Neural crest cell (in vitro differentiated cells): ENCODE measurements at places on chromosomes 2 and 18.

- DNase-seq = no peak
These were observed 48.7 kb upstream of the C1GALT1C1L start for GRCh38 chr2:43724728-43725526.

- no peak for DNase-seq
These were observed 86.1 kb upstream of the PNPT1 start for GRCh38 chr2:55779459-55780421.

GRCh38 chr2:207258263-207258991 lies 92.7 kb upstream of the KLF7 start:
- DNase-seq = no peak

GRCh38 chr2:84231478-84231877 lies 227.6 kb downstream of the SUCLG1 start:
- no peak for DNase-seq

DNA sequence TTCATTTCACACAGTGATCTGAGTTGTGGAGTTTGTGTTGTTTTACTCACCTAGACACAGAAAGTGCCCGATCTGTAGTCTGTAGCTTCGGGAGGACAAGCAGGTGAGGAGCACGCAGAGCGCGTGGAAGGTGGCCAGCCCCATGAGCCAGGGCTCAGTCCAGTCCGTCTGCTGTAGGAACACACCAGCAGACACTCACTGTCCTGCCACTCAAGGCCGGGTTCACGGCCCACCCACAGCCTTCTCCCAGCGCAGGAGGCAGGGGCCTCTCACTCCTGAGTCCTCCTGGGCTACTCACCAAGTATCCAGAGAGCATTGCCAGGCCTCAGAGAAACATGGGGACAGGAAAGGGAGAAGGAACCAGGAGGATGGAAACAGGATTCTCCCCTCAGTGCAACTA lies 1.7 kb downstream of the TMEM18 start:
- no peak for DNase-seq

GRCh38 chr2:74008761-74009395 lies 24.2 kb downstream of the TET3 start:
- no peak for DNase-seq

- DNase-seq = no peak
These were observed 32.5 kb downstream of the GAREM1 start for GRCh38 chr18:32438173-32438572.

DNA sequence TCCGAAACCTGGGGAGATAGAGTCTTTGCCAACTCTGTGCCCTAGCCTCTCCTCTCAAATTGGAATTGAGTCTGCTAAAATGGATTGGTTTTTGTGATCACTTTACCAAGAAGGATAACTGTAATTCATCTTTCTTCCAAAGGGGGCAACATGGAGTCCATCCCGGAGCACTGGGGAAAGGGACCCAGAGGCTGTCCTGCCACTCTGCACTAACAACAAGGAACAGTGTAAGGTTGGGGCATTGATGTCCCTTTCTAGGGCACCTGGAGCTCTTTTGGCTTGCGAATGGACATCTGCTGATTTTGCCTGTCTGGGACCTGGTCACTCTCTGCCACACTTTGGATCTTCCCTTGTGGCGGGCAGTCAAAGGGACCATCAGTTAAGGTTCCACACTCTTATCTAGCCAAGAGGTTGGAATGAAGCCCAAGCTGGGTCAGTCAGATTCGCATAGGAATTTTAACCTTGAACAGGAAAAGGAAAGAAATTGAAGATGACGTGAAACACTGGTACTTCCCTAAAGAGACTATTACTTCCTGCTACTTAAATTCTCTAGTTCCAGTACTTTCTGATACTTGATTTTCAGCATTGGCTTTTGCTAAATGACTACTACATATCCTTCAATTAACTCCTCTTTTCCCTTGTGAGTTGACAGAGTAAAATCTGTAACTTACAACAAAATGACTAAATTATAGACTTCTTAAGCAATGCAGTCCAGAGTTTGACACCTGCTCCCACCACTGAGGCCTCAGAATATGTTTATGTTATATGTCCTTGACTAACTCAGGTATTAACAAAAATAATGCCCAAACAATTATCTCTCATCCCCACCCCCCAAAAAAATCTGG lies 64.7 kb upstream of the KLF7 start:
- no peak for DNase-seq

GRCh38 chr2:191374366-191374765 lies 129.2 kb downstream of the MYO1B start:
- DNase-seq = no peak

DNA sequence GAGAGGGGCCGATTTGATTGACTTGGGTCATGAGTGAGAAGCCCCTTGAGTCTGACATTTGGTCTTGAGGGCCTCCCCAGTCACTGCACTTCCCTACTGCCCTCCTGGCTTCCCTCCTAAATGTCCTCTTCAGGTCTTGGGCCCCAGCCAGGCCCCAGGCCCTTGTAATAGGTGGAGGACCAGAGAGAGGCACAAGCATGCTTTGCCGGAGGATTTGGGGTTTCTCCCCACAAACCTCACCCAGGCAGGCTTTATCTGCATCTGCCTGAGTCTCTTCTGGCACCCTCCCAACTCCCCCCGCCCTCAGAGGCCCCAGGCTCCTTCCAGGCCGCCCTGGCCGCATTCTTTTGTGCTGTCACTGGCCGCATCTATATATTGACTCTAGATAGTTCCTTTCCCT lies 270.7 kb downstream of the HAUS1 start:
- DNase-seq = no peak

DNA sequence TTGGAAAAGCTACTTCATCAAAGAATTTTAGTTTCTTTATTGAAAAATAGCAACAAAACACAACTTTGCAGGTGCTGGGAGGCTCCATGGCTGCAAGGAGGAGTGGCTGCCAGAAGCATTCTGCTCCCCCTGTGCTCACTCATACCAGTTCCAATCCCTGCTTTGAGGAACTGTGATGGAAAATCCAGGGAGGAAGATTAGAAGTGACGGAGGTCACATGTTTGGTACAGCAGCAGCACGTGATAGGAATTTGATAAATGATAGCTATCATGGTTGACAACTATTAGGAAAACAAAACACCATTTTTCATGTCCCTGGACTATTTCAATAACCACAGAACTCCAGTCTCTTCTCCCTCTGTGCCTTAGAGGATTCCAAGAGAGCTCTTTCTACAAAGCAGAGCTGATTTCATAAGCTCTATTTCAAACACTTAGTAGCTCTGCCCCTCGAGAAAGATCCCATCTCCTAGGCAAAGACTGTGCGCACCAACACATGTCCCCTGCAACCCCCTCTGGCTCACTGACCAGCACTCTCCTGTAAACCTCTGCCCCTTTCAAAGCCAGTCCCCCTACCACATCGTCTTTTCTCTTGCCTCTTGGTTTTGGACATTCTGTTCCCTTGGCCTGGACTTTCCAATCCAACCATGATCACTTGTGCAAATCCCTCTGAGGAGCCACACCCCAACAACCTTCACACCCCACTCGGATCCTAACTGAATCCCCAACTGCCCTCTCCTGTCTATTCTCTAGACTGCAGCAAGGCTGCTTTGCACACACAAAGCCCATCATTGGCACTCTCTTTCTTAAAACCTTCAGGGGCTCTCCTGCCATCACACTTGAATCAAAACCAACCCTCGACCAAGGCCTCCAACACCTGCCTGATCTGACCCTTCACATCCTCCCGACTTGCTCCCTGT lies 352.4 kb upstream of the PKDCC start:
- DNase-seq = no peak

GRCh38 chr2:139353874-139354273 lies 573.7 kb upstream of the NXPH2 start:
- no peak for DNase-seq

DNA sequence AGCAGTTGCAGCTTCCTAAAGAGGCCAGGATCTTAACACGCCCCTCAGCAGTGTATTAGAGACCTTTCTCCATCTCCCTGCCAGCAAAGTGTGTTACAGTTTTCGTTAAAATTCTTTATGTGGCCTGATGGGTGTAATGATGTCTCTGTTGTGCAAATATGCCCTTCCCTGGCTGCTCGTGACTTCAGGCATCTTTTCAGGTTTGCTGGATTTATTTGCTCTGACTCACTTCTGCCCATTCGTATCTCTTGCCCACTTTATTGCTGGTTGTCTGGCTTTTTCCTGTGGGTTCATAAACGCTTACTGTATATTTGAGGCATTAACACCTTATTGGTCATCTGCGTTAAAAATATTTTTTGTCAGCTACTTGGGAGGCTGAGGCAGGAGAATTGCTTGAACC lies 134.5 kb downstream of the ASB1 start:
- no peak for DNase-seq

DNA sequence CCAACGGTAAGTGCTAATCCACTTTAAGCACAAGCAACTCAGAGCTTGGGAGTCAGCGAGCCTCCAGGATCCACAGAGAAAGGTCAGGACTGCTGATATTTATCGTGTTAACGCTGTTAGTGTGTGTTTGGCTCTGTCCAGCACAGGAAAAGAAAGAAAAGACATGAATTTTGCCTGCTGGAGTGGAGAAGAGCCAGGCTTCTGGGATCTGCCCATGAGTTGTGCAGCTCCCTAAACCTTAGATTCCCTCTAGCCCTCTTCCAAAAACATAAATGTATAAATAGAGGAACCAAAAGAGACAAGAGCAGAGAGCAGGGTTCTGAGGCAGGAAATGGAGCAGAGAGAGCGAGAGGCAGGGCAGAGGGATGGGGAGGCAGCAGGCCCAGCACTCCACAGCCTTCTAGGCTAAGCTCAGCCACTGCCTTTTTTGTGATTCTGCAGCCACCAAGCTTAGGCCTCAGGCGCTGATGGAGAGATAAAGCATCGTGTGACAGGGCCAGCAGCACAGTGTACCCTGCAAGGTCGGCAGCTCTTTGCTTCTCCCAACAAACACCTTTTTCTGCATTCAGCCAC lies 14.5 kb upstream of the MAT2A start:
- no peak for DNase-seq
